Inflammatory macrophage (primary cell): ENCODE measurements at places on chromosomes 3 and 15.

DNA sequence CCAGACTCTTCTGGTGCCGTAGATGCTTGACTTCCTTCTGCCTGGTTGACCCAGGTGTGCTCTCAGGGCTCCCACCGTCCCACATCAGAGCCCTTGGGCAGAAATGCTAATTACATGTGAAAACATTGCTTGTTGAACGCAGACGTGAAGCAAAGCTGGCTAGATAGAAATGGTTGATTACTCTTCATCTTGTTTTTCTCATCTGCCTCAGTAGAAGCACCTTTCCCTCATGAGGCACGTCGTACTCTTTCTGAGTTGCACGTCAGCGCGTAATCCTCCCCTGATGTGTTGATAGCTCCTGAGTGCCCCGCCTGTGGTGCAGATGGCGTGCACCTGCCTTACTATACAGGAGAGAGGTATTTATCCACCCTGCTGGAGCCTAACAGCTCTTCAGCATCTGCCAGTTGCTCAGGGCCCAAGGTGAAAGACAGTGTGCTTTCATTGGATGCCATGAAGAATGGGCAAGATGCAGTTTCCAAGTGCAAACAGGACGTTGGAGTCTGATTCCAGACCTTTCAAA lies 18.1 kb downstream of the MAP6D1 start:
- no peak for DNase-seq

- DNase-seq, result no peak
These were observed 141.2 kb upstream of the GADL1 start for GRCh38 chr3:31035681-31036080.

DNA sequence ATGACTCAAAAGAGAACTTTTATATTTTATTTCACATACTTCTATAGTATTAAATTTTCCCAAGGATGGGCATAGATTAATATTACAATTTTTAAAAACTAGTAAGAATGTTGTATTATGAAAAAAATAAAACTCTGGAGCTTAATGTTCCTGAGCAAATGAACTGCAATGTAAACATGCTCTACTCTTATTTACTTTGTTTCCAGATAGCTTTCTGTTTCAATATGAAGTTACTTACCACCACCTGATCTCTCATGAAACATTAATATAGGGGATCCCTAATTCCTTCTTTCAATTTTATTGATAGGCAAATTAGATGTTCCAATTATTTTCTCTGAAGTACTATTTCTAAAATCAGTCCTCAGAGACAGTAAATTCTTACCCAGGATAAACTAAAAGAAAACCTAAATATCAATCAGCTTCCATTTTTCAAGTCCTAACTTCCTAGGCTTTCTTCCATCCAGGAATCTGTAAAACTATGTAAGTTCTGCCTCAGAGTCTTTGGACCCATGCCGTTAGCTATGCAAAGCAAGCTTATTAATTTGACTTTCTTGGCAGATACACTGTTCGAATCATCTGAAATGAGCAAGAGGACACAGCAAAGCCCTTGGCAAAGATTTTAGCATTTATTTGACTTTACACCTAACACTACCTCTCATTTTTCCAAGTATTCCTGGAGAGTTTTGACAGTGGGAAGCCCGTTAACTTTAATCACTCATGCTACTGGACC lies 93.2 kb downstream of the PLCH1 start:
- no peak for DNase-seq

GRCh38 chr3:13665582-13666226 lies 116.8 kb downstream of the FBLN2 start:
- no peak for DNase-seq

DNA sequence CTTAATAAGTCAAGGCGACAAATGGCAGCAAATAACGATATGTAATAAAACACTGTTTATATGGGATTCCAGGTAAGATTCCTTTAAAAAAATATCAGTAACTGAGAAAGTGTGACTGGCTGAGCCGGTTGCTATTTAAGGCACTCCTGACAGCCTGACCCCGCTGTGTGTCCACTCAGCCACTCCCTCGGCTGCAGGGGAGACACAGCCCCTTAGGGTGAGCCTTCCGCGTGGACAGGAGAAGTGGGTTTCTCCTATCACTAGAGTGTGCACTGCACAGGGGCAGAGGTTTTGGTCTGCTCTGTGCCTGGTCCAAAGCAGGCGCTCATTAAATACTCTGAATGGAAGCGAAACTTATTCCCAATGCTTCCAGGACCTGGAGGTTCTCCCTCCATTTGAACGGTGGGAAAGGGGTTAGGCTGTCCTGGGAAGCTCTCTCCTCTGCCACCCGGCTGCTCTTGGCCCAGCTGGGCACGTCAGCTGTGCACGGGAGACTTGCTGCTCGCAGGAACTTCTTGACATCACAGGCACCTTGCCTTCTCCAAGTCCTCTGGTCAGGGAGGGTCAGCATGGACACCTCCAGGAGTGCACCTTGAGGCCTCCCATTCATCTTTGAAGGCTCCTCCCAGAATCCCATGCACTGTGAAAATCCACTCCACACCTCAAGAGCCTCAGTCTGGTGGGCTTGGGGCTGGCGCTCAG lies 43.3 kb upstream of the SLCO2A1 start:
- DNase-seq, result no peak
